ENCODE measurements at places on chromosomes 7 and 10. TPM values are rescaled to one million over a fixed set of nuclear protein-coding genes. Genes with fewer than 3 reads are reported as not detected.

- DNase-seq = no peak
Observed at GRCh38 chr7:54080971-54081370, 461.2 kb upstream of the VSTM2A start.

DNA sequence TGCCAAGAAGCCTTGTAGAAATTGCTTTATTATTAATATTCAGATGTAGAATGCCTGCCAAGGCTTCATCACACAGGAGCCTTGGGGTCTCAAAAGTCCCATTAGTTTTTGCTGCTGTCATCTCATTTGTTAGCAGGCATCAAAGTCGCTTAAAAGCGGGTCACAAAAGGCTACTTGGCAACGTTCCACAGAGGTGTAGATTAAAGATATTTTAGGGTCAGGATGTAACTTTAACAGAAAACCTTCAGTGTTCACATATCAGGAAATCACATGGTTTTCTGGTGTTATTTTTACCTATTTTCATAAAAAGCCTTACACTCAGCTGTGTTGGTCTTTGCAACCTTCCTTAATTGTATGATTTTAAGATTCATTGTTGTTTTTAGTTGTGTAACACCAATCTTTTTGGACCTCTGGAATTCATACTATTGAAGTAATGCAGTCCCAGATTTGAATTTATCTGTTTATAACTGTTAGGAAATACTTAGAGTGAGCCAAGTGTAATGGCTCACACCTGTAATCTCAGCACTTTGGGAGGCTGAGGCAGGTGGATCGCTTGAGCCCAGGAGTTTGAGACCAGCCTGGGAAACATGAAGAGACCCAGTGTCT lies 65.3 kb downstream of the TET1 start:
- no peak for DNase-seq

DNA sequence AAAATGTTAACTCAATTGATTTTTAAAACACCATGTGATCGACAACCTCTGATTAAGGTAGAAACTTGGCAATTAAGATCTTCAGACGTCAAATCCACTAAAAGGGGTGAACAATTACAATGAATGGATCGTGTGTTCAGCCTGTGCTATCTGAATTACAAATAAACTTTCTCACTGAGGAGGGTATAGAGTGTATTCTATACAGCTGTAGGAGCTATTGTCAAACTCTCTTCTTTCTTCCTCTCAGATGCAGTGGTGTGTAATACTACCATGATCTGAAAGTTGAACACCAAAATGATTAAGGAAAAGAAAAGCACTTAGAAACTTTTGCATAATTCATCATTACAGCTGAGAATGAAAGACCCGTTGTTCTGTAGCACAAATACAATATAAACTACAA lies 32.2 kb upstream of the MACC1 start:
- DNase-seq = no peak

The VENTX gene
- 0.44 TPM for total RNA-seq
